Fibroblast of skin of back (primary cell): ENCODE measurements at places on chromosomes 5 and 9.

DNA sequence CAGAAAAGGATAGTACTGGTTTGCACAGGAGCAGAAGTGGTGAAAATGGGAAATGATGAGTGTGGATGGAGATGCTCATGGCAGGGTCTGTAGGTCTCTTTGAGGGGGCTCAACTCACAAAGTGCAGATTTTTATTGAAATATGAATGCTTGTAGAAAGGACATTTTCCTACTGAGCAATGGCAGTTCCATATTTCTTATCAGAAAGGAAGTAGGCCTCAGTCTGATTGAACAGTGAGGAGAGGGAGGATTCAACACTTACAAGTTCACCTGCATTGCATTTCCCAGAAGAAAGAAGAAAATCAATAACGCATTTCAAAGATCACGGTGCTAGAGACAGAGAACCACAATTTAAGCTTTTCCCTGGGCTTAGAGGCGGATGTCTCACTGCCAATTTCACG is 49.2 kb downstream of the ANXA2R start:
- DNase-seq, result no peak

DNA sequence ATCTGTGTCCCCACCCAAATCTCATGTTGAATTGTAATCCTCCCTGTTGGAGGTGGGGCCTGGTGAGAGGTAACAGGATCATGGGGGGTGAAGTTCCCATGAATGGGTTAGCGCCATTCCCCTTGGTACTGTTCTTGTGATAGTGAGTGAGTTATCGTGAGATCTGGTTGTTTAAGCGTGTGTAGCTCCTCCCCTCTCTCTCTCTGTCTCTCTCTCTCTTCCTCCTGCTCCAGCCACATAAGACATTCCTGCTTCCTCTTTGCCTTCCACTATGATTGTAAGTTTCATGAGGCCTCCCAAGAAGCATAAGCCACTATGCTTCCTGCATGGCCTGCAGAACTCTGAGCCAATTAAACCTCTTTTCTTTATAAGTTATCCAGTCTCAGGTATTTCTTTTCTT is 28.8 kb downstream of the C5orf15 start:
- DNase-seq, result no peak

GRCh38 chr9:115786321-115786720 is 367.3 kb upstream of the PAPPA start:
- peak; percentile 90 for DNase-seq

- no peak for DNase-seq
Measured at GRCh38 chr5:69485471-69485870, 7.1 kb upstream of the OCLN start.

GRCh38 chr5:94347130-94347529 is 271.3 kb downstream of the KIAA0825 start:
- DNase-seq, result no peak

- DNase-seq, result peak; percentile 84
Measured at GRCh38 chr5:68333649-68334552, 118.3 kb downstream of the PIK3R1 start.

DNA sequence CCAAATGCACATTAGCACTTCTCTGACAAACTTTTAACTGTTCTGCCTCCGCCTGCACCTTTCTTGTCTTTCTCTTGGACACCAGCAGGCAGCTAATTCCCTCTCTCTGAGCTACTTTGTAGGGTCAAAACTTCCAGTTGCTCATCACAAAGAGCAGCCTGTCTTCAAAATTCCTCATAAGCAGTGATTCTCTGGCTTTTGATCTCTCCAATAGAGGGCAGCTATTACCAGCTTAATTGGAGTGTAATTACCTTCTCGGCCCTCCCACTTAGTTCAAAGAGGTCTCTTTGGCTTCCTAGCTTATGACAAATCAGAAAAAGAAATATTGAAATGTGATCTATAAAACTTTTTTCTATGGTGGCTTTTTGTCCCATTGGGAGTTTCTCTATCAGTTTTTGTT is 43.6 kb upstream of the RAD23B start:
- no peak for DNase-seq

DNA sequence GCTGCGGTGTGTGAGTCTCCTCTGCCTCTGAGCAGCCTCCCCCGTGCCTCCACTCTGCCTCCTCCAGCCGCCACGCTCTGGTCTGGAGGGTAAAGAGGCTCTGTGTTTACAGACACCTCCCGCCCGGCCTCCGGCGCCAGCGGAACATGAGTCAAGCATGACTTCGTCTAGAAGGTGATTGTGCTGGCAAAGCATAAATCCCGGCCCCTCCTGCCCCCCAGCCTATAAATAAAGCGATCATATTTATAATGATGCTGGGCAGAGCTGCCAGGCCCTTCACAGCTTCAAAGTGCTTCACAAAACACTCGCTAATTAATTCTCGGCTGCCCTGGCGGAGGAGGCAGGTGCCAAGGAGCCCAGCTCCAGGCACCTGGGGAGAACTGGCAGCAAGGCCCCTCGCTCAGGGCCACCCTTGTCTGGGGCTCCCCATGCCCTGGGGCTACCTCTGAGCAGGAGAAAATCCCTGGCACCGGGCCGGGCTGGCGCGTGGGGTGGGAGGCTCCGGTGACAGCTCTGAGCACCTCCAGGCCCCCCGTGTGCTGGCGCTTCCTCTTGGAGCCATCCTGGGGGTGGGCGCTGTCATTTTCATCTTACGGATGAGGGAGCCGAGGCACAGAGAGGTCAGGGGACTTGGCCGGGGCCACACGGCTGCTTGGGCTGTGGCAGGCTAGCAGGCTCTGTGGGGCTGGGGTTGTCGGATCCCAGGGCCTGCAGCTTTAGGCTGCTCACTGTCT is 87.8 kb downstream of the RXRA start:
- DNase-seq, result peak; percentile 85

DNA sequence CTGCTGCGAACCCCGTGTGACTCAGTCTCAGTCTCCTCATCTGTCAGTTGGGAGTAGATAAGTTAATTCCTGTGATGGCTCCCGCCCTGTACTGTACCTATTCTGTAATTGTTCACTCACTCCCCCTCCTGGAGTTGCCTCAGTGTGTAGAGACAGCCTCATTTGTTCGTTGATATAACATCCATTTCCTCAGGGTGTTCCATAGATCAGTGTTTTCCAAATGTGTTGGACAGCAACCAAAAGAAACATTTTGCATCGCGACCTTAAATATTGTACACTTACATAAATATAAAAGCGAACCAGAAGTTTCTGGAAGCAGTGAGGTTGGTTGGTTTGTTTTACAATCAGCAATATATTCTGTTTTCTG is 698 bp downstream of the NFX1 start:
- no peak for DNase-seq

DNA sequence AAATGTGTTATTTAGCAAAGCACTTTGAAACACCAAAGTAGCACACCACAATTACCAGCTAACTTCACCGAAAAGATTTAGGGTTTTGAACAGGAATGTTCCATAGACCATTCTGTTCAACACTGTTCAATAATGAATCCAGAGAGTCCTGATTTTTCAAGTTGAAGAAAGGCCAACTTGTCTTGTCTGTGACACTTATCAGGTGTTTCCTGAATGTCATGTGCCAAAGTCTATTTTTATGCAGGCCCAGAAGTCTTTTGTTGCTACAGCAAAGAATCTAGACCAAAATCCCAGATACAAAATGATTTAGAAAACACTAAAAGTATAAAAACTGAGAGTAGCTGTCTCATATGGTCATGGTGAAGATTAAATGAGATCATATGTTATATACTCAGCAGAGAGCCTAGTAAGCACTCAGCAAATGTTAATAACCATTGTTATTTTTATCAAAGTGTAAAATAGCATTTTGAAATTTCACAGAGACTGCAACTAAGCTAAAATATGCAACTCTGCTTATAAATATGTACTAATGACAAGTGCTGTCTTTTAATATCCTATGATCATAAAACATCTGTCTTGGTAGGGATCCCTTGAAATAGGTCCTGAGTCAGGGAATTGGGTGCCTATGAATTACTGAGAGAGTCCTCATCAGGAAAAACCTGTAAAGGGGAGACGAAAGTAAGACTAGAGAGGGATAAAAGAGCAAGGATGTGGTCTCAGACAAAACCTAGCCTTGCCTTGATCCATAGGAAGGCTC is 122.4 kb upstream of the SLC12A2 start:
- no peak for DNase-seq

DNA sequence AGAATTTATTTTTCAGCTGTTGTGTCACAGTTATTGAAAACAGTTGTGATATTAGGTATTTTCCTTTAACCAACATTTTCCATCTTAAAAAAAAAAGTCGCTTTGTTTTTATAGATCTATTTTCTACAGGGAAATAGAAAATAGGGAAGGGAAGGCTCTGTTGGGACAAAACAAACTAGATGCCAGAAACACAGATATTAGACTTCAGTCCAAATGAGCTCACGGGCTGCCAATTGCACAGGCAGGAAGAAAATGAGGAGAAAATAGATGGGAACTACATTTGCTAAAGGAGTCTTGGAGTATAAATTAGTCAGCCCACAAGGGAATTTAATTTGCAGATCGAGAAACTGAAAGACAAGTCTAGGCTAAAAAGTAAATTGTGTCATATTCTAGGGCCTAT is 21.4 kb upstream of the ISOC1 start:
- DNase-seq, result no peak

DNA sequence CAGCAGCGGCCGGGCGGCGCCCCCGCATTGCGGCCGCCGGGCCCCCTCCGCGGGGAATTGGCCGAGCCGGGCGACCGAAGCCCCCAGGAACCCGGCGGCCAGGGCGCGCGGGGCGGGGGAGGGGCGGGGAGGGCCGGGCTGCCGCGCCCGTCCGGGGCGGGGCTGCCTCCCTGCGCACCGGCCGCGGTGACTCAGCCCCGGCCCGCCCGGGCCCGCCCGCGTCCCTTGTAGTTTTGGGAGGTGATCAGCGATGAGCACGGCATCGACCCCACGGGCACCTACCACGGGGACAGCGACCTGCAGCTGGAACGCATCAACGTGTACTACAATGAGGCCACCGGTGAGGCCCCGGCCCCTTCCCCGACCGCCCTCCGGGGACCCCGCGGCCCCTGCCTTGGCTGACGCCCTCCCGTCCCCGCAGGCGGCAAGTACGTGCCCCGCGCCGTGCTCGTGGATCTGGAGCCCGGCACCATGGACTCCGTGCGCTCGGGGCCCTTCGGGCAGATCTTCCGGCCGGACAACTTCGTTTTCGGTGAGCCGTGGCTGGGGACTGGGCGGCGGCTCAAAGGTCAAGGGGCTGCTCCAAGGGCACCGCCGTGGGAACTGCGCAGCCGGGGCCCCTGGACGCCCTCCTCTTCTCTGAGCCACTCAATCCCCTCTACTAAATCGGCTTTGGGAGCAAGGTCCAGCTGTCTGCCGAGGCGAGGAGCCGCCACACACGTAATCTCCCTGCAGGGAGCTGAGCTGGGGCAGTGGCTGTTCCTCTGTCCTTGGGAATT is 592 bp downstream of the TUBB4B start:
- DNase-seq, result peak; percentile 62

GRCh38 chr5:169648725-169649310 is 11.7 kb downstream of the DOCK2 start:
- DNase-seq, result no peak

DNA sequence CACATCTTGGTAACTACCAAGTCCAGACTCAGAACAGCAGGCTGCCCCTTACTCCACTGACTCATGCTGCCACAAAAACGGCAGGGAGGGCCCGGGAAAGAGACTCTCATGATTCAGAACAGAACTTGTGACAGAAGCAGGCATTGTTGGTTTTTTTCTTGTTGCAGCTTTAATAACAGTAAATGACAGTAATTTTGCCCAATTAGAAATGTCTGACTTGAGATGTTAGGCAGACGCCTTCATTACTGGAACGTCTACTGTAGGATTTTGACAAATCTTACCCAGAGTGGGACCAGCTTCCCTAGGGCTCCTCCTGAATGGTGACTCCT is 77.9 kb downstream of the SEMA5A start:
- peak; percentile 94 for DNase-seq
